ENCODE measurements at places on chromosomes 3 and 15.

GRCh38 chr15:35888815-35889214 lies 342.9 kb upstream of the DPH6 start:
- no peak for DNase-seq

GRCh38 chr3:5463991-5464390 lies 276.5 kb downstream of the EDEM1 start:
- peak; percentile 50 for DNase-seq

DNA sequence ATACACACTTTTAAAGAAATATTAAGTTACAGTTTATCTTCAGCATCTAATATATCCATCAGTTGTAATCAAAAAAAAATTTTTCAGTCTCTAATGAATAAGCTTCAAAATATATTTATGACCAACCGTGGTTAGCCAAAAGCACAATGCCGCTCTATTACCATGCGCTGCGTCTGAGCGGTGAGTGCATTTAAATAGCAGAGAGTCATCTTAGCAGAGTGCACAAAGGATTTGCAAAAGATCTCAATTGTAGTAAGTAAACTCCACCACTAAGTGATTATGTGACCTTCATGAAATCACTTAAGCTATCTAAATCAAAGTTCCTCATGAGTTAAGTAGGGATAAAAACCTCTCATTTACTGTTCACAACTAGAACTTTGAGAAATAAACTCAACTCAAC lies 4.9 kb downstream of the TP63 start:
- DNase-seq: no peak

DNA sequence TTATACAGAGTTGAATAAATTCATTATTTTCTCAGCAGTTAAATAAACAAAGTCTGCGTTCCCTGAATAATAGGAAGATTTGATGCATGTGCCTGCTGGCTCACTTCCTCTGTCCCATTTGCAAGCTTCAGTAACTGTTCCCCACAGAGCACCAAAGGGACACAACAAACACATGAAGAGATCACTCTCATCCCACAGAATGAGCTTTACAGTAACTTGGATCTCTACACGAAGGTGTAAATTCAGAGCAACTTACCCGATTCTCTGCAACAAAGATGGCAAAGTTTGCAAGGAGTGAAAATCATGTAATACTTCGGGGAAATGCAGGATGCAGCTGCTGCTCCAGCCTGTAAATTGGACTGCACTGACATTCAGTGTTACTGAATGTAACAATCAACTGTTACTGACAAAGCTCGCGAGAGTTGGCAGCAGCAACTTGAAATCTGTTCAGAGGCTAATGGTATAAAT lies at the start of gene BCHE:
Gene BCHE, minus strand, starts transcription at position 366 of the 468 bp plus-strand sequence. CDS start 6,390 bp downstream, outside the sequence.
- DNase-seq: no peak

GRCh38 chr3:5221701-5222100 lies 34.2 kb downstream of the EDEM1 start:
- no peak for DNase-seq

All from bone marrow (tissue), 2 donors.